Activated T-helper 1 cell treated with Interleukin-2 at 50 U/mL for 16 hours (primary cell): ENCODE measurements at places on chromosomes 4 and X.
A peak's percentile ranks its signal among the peaks of the same experiment; 100 is the strongest.

DNA sequence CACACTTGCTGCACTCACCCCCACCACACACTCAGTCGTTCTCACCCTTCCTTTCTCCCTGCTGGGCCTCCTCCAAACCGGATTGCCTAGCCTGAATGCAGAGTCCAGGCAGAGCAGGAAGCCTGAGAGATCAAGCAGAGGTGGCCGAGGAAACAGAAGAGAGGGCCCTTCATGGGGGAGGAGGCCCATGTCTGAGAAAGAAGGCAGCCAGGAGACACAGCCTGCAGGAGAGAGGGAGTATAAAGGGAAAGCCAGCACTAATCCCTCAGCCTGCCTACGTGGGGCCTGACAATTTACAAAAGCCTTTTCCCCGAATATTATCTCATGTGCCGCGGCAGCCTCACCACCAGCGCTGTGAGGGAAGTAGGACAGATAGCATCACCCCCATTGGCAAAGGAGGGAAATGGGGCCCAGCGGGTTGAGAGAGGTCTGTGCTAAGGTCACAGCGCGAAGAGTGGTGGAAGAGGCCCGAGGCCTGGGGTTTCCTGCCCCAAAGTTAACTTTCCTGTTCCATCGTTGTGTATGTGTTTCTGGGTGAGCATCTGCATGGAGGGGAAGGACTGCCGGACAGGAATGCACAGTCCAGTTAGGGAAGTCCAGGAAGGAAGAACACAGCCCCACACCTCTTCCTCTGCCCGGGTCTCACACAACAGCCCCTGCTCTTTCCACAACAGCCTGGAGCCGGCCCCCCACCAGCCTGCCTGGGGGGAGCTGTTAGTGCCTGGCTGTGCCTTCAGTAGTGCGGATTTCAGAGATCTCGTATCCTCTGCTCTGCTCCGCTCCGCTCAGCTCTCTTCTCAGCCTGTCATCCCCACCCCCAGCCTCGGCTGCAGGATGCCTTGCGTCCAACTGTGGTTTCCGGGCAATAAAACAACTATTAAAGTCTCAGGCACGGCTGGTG lies 50.9 kb upstream of the BCOR start:
- DNase-seq = no peak

GRCh38 chr4:139176302-139177048 lies 543 bp downstream of the ELF2 start:
- DNase-seq = peak; percentile 54

DNA sequence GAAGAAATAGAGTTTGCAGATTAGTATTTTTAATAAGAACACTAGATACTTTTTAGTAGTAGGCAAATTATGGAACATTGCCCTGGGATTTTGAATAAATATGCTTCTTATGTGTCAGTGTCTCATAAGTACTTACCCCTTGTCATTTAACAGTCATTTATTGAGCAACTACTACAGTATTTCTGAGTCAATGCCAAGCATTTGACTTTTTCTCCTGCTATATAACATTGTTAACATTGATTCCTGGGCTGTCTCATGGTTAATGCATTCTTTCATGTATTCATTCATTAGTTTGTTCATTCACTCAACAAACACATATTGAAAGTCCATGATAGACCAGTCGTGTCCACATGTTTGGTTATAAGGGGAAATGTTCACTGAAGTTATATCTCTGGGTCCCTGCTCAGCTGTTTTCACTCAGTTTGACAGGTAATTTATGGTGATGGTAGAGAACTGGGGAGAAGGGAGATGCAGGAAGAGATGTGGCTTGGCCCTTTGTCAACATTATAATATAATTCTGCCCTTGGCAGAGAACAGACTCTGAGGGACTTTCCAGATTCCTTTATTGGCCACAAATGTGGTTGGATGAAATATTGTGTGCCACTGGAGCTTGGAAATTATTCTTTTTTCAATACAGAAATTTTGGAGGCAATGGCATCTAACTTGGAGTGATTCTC lies 49.8 kb downstream of the OSTC start:
- no peak for DNase-seq

DNA sequence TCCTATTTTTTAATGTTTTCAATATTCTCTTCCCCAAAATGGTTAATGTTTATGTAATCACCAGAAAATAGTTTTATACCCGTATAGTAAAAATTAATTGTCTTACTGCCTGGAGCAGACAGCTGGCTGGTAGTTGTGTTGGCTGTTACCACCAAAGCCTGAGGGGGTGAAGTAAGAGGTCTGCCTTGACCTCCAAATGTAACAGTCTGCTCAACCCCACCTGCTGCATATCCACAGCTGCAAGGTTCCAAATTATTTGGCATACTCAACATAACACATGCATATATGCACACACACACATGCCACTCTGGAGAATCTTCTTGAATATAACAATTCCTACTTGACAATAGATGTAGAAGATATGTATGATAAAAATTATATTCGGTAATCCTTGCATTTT lies 624.3 kb downstream of the ADGRL3 start:
- no peak for DNase-seq

GRCh38 chr4:173575482-173576152 lies 45.6 kb upstream of the HAND2 start:
- no peak for DNase-seq

DNA sequence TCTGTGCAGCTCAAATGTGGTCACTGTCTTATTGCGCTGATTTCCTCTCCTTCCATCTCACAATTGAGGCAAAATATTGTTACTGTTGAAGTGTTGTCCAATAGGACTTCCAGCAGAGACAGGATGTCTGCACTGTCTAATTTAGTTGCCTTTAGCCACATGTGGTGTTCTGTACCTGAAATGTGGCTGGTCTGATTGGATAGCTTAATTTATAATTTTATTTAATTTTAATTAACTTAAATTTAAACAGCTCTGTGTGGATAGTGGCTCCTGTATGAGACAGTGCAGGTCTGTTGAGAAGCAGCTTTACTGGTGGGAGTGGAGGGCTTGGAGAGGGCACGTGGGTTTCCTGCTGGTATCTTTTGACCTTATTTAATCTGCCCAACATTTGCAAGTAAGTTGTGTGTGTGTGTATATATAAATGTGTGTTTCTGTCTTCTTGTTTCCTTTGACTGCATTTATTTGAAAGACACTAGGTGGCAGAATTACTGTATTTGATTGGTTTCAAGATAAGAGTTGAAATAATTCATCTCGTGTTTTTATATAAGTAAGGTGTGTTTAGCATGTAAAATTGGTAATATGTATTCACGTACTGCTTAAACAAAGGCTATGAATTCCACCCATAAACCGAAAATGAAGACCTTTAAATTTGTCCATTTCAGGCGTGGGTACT lies 55.3 kb upstream of the MSANTD1 start:
- DNase-seq = no peak

DNA sequence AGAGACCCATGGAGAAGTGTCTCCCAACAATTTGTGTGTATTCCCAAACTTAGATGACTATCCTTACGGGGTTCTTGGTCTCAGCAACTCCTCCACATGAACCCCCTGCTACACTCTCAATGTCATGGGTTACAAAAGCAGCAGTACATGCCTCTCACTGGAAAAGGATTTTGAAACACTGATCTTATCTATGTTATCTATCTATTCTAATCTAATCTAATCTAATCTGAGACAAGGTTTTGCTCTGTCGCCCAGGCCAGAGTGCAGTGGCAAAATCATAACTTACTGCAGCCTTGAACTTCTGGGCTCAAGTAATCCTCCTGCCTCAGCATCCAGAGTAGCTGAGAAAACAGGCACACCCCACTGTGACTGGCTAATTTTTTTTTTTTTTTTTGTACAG lies 19.3 kb downstream of the TSPAN5 start:
- DNase-seq = no peak

GRCh38 chr4:107094976-107095375 lies 58.9 kb upstream of the DKK2 start:
- DNase-seq = no peak

- no peak for DNase-seq
These were observed 32.0 kb downstream of the PTPN13 start for GRCh38 chr4:86626066-86626465.

GRCh38 chrX:136761421-136761820 lies 19.3 kb downstream of the ARHGEF6 start:
- DNase-seq = no peak
